GOT3 (cell line): ENCODE measurements at places on chromosomes 16 and 17.
A peak's percentile ranks its signal among the peaks of the same experiment; 100 is the strongest.

DNA sequence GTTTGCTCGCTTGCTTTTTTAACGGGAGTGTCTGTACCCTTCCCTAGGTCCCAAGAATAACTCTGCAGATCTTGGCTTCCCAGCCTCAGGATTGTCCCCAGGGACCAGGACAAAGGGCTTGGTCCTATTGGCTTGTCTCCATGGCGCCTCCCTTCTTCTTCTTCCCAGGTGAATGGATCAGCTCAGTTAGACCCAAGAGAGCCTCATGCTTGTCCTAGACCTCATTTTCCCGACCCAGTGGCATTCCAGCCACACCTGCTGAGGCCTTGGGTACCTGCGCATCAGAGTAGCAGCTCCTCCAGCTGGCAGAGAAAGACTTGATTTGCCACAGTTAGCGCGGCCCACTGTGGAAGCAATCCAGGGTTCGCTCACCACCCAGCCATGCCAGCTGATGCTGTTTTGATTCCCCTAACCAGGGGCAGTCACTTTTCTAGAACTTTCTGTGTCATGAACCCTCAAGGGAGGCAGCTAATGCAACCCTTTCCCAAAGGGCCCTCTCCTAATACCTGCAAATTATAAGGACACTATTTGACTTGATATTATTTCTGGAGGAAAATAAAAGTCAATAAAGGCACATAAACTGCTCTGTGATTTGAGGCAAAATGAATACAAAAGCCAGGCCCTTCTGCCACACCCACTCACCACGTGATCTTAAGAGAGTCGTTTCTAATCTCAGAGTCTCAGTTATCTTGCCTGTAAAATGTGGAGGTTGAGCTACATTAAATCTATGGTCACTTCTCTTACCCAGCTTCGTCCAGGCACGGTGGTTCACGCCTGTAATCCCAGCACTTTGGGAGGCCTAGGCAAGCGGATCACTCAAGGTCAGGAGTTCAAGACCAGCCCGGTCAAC lies 13.9 kb downstream of the GPR142 start:
- no peak for DNase-seq

GRCh38 chr17:77610972-77611521 lies 347.5 kb upstream of the TNRC6C start:
- no peak for DNase-seq

- no peak for DNase-seq
Measured at GRCh38 chr17:42675965-42676423, 800 bp downstream of the PLEKHH3 start.

DNA sequence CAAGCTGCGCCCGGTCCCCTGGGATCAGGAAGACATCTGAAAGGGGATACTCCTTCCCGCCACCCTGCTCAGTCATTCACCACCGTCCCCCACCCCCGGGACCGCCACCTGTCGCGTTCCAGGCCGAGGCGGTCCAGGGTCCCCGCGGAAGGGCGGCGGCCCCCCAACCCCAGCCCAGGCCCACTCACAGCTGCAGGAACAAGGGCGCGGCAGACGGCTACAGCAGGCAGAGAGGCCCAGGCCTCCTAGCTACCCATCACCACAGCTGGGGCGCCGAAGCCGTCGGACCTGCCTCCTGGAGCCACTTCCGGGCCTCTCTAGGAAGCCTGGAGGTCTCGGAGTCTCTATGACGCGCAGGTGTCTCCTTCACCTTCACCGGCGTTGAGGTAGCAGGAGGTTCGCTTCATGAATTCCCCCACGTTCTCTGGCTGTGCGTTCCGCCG lies at the start of gene SDR42E1:
SDR42E1 (minus strand) TSS at position 272 of the 443 bp plus-strand sequence. CDS start 10,612 bp downstream, outside the sequence.
- DNase-seq: no peak

- no peak for DNase-seq
Measured at GRCh38 chr16:70337814-70338213, 8.9 kb upstream of the DDX19A start.

GRCh38 chr17:16434662-16435061 lies 19.3 kb downstream of the TRPV2 start:
- no peak for DNase-seq

DNA sequence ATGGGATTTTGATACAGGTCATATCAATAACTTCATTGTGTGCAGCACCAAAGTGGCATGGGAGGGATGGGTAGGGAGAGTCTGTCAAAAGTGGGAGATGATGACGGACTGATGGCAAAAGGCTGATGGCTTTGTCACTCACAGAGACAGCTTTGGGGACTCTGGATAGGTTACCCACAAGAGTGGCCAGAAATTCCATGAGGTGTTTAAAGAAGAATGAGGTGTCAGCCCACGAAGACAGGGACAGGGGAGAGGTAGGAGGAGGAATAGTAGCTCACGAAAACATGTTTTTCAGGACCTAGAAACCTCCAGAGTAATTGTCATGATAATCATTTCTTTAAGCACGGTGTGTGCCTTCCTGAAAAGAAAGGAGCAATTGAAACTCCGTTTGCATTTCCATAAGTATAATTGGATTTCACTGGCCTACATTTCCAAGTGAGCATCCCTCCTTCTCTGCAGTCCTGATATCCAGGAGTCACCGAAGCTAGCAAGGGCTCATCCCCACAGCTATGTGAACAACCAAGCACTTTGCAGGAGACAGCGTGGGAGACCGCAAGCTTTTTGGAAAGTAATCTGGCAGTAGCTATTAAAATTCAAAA lies 60.0 kb downstream of the HSD17B2 start:
- no peak for DNase-seq

- DNase-seq: no peak
Measured at GRCh38 chr17:77741109-77741508, 217.4 kb upstream of the TNRC6C start.

GRCh38 chr17:12568358-12569251 lies 97.1 kb upstream of the MYOCD start:
- DNase-seq: no peak

GRCh38 chr16:13307851-13308250 lies 406.5 kb downstream of the SHISA9 start:
- DNase-seq: no peak

DNA sequence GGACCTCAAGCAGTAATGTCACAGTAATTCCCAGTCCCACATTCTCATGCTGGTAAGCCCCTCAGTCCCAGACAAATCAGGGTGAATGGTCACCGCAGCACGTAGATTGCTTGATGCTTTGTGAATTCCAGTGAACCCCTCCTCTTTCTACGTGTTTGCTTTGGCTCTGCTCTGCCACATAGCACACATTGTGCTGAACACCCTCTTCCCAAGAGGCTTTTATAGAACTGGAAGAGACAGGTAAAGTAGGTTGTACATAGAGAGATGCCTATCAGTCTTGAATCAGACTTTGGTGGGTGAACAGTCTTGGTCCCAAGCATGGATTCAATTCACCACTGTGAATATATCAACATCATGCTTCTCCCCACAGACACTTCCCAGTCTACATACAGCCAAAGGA lies 579 bp upstream of the KRTAP9-6 start:
- DNase-seq: no peak

DNA sequence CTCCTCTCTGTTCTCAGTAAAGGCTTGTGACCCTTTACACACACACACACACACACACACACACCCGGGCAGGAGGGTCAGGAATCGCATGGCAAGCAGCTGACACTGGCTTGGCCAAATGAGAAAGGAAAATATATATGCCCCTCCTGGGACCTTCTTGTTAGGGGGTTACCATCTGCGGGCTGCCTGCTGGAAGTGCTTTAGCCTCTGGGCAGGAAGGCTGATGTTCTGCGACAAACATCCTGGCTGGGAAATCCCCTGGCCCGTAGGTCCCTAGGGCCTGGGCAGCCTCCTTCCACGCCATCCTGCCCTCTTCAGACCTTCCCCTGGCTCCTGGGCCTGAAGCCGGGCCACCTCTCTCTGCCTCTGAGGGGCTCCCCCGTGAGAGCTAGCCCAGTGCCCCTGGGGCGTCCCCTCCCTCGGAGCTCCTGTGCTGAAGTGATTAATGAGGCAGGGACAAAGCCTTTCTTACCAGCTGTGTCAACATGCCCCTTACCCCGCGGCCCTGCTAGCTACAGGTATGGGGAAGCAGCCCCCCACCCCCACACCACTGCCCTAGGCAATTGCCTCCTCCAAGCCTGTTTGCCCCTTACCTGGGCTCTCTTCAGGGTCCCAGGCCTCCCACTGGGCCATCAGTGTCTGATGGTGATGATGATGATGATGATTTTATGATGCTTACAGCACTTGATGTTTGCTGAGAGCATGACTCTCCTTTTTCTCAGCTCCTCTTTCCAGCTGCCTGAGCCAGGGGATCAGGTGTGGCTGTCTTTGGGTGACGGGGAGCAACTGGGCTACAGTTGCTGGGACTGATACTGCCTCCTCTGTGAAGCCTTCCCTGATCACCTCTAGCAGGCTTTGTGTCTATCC lies 32.8 kb upstream of the ETV4 start:
- DNase-seq: no peak

DNA sequence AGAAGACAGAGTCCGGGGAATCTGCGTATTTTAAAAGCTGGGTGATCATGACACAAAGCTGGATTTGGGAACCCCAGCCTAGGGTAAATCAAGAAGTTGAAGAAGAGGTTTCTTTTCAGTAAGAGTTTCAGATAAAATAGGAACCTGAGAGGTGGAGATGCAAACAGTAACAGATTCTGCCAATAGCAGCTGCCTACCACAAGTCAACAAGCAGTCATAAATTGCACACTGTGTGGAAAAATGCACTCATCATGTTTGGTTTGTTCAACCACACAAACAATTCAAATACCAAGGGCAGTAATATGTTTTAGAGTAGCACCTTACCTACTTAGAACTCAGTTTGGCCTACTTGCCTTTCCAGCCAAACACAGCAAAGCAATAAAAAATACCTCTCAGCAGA lies 14.0 kb downstream of the MYO1D start:
- DNase-seq: no peak

- no peak for DNase-seq
Measured at GRCh38 chr17:27396045-27396444, 60.2 kb upstream of the KSR1 start.

DNA sequence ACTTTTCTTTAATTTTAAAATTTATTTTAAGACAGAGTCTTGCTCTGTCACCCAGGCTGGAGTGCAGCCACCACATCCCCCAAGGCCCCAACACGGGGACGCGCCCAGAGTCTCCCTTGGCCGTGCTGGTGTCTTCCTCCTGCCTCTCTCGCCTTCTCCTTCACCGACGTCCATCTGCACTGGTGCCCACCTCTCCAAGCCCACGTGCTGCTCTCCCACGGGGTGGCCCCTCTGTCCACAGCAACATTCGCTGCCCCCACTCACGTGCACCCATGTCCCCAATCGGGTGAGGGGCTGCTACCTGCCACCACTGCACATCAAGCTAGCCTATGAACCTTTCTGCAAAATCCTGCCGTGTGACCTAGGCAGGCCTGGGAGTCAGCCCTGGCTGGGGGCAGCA lies 3.1 kb downstream of the TMEM204 start:
- no peak for DNase-seq

- DNase-seq: no peak
Measured at GRCh38 chr16:81626181-81626674, 152.9 kb upstream of the PLCG2 start.

GRCh38 chr17:34680151-34680550 lies 100.8 kb downstream of the TMEM132E start:
- no peak for DNase-seq

DNA sequence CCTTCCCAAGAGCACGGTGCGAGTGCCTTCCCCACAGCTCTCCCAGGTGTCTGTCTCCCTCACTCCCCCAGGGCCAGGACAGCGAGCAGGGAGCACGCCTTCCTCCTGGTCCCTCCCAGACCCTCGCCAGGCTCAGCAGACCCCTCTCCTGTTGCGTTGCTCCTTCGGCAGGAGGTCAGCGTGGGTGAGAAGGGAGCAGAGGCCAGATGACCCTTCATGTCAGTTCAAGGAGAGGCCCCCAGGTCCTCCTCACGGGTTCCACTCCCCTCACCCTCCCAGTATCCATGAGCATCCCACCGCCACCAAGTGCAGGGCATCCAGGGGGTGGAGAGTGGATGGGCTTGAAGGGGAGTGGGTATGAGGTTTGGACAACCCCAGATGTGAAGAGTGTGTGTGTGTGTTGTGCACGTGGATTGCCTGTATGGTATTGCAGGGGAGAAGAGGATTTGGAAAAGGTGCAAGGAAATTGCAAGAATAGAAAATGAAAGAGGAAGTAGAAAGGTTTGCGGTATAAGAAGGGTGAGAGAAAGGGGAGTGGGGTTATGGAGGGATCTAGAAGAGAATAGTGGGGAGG lies 17.7 kb downstream of the SGCA start:
- no peak for DNase-seq

GRCh38 chr17:45371414-45372324 lies 54.8 kb upstream of the MAP3K14 start:
- peak; percentile 83 for DNase-seq

DNA sequence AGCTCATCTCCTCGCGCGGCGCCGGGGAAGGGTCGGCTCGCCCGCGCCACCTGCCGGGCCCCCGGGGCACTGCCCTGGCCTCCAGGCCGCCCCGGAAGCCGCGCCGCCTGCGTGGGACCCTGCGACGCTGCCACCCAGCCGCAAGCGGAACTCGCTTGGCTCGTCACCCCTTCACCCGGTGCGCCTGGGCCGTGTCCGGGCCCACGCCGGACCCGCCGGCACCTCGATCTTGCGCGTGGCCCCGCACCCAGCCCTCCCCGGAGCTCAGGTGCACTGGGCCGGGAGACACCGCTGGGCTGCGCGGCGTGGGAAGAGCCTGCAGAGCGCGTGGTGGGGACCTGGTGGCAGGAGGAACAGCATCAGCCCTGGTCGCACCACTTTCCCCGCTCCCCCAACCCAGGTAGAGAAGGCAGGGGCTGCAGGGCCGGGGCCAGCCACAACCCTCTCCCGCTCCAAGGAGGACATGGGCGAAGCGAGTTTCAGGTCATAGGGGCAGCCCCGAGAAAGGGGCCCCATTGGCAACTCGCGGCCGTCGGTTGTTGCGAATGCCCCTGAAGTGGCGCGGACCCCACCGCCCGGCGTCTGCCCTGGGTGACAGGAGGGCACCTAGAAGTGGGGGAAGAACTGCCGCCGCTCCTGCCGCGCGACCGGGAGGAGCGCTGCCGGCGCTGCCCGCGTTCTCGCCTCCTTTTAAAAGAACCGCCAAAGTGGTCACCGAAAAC lies 363 bp upstream of the MIF4GD start:
- DNase-seq: peak; percentile 55

DNA sequence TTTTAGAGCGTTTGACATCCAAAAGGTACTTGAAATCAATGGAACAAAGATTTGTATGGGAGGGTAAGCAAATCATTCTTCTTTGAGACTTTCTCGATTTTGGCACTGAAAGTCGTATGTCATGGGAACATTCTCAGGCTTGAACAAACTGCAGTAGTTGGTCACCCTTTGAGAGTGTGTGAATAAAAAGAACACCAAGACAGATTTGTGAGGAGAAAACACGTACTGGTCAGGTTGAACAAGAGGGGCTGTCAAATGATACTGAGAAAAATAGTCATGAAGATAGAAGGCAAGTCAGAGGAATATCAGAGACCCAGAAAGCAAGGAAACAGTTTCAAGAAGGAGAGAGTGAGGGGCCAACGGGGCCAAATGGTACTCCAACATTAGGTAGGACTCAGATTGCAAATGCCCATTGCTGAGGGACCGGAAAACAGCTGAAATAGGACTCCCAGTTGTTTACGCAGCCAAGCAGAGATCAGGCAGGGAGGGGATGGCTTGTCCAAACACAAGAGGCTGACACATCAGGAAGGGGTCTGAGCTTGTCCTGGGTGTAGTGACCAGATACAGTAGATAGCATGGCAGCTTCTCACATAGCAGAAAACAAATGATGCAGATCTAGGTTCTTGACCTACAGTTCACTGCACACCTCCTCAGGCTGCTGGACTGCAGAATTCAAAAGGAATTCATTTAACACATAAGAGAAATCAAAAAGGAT lies 74.5 kb upstream of the MYOCD start:
- no peak for DNase-seq

- DNase-seq: peak; percentile 83
Measured at GRCh38 chr16:48123104-48123788, 32.5 kb downstream of the ABCC12 start.
